ENCODE measurements at places on chromosomes 7 and 10.
A peak's percentile ranks its signal among the peaks of the same experiment; 100 is the strongest.

DNA sequence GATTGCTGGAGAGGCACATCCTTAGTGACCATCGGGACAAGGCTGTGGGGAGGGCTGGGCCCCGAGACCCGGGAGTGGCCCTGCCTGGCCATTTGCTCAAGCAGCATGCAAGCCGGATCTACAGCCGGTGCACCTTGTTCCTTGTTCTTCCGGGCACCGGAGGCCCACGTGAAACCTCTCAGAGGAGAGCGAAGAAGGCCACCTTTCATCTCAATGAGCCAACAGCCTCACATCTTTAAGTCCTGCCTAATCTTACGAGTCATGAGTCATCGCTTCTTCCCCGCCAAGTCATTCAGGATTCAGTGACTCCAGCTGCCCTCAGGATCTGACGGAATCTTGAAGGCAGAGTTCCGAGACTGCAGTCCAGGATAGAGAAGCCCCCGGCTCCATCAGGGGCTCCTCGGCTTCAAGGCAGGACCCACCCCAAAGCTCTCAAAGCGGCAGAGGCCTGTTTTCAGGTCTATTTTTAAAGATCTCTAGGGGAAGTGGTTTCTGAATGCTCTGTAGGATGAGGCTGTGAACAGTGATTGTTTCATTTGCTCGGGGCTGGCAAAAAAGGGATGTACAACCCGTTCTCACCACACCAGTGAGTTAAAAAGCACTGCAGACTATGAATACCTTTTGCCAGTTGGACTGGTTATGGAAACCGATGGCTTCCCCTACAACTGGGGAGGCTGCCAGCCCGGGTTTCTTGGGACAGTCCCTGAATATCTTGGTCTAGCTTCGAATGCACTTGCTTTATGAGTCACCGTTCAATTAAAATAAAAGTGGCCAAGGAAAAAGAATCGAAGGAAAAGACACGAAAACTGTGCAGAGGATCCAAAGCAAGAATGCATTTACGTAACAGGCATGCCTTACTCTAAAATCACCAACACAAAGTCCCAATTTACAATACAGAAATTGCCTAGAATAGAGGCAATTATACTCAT, 57.2 kb upstream of the ECHDC3 start:
- no peak for DNase-seq

GRCh38 chr10:22716943-22717342, 2.6 kb upstream of the PIP4K2A start:
- DNase-seq = no peak

DNA sequence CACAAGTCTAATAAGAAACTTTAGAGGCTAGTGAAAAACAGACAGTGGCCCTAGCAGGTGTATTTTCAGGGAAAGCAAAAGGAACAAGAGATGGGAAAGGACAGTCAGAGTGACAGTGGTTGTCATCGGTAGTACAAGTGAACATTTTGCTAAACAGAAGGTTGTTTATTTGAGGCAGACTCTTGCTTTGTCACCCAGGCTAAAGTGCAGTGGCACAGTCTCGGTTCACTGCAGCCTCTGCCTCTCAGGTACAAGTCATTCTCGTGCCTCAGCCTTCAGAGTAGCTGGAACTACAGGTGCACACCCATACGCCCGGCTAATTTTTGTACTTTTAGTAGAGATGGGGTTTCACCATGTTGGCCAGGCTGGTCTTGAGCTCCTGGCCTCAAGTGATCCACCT, 195.8 kb downstream of the RELN start:
- DNase-seq = no peak

GRCh38 chr7:108311446-108312168, 144.6 kb downstream of the NRCAM start:
- no peak for DNase-seq

GRCh38 chr10:89679986-89680385, 21.4 kb upstream of the KIF20B start:
- DNase-seq = no peak

DNA sequence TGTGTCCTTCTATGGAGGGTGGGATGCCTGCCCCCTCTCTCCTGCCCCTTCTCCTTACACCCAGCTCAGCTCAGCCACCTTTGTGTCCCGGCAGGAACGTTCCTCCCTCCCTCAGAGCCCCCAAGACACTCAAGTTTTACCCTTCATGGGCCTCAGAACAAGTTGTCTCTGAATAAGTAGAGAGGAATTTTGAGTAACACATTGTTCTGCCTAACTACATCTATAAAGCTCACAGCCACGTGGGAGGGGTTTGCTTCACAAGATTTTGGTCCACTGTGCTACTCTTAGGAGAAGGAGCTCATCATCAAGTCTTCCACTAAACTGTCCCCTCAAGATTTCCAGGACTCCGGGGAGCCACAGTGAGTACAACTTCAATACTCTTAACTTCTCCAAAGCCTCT, 51.6 kb upstream of the ZNF32 start:
- DNase-seq = no peak

GRCh38 chr10:69456880-69457693, 5.8 kb downstream of the TSPAN15 start:
- no peak for DNase-seq

DNA sequence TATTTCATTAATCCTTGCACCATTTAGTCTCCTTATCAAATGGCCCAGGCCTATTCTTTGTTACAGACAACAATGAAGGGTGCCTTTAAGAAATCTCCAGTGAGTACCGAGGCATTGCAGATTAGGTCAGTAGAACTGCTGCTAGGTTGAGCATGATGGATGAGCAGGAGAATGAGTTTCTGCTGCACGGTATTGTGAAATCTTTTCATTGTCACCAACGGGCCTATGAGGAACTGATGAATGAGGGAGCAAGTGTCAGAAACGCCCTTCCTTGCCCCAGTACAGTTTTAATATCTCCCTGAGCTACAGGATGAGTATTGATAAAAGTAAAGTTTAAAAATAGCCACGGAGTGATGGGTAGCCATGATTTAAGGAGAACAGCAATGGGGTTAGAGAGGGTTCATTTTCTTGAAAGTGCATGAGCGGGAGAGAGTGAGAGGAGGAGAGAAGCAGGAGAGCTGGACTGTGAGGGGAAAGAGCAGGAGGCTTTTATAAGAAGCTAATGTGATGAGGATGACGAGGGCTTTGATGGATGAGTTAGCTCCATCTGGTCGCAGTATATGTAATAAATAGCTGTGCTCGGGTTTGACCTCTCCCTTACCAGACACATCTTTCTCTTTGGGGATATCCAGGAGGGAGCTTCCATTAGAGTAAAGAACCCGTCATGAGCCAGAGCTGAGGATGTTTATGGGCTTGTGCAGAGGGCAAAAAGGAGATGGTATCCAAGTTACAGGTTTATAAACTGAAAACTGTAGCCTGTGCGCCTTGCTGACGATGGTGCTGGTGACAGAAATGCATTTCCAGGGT, 526.1 kb downstream of the LRMDA start:
- no peak for DNase-seq

DNA sequence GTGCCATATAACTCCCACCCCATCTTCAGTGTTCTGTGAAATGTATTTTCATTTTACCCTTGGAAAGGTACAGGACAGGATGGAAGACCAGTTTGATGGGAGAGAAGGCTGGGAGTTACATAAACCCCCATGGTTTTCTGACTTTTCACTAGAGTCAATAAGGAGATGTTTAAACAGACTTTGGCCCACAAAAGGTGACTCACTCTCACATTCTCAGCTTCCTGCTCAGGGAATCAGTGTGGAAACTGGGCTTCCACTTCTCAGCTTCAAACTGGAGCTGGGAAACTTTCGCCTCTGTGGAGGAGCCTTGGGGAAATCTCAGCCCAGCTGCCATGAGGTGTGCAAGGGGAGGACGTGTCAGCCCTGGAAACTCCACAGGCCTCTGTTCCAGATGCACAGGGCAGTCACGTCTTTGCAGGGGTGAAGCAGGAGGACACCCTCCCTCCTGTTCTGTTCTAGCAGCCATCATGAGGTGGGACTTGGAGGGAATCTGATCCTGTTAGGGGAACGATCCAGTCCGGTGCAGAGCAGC, 560.5 kb upstream of the GALNT17 start:
- no peak for DNase-seq

- DNase-seq = no peak
Observed at GRCh38 chr7:122302761-122303530, 1.6 kb downstream of the FEZF1 start.

- DNase-seq = no peak
Observed at GRCh38 chr10:31864834-31865518, 63.7 kb downstream of the ARHGAP12 start.

- DNase-seq = no peak
Observed at GRCh38 chr7:33601101-33601500, 304.2 kb upstream of the BMPER start.

GRCh38 chr10:101301111-101301731, 52.7 kb upstream of the BTRC start:
- peak; percentile 81 for DNase-seq

DNA sequence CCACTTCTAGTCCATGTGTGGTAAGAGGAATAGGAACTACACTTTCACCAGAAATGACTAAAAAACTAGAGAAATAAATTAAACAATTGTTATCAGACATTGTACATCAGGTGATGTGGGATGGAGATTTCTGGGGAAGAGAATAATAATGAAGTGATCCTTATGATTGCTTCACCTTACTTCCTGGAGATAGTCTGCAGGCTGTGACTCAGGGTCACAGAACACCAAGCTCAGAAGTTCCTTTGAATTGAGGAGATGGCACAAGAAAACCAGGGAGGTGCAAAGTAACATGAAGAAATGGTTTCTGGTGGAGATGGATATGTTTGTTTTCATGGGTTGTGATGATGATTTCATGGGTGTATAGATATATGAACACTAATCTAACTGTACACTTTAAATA, 44.5 kb downstream of the ZWINT start:
- DNase-seq = no peak

GRCh38 chr10:92993699-92994272, 66.8 kb upstream of the CYP26C1 start:
- peak; percentile 19 for DNase-seq

DNA sequence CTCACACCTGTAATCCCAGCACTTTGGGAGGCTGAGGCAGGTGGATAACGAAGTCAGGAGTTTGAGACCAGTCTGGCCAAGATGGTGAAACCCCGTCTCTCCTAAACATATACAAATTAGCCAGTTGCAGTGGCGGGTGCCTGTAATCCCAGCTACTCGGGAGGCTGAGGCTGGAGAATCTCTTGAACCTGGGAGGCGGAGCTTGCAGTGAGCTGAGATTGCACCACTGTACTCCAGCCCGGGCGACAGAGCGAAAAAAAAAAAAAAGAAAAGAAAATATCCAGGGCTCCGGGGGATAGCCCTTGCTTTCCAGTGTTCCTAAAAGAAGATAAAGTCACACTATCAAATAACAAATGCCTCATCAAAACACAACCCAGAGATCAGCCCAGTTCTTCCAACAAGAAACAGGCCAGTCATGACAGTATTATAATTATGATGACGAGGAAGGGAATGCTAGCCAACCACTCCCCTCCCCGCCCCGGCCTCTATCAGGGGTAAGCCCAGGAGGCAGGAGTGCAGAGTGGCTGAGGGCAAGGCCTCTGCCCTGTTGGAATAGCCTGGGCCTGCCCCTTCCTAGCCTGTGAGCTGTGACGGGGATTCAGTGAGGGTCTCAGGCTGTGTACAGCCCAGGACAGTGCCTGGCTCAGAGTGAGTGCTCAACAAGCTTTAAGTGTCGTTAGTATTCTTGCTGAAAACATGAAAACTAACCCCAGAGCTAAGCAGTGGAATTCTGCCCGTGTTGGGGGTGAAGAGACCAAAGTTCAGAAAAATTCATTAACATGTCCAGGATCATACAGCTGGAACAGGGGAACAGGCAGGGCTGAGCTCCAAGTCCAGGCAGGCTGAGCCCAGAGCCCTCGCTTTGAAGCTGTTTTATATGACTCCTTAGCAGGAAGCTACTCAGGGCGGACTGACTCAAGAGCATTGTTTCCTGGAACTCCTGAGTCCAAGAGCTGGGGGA, 54.3 kb downstream of the FAM241B start:
- DNase-seq = no peak

GRCh38 chr10:5888843-5889623, 660 bp downstream of the ANKRD16 start:
- no peak for DNase-seq

- DNase-seq = peak; percentile 38
Observed at GRCh38 chr7:87058744-87059524, 520 bp downstream of the ELAPOR2 start.

- DNase-seq = no peak
Observed at GRCh38 chr7:155377838-155378579, 79.9 kb upstream of the EN2 start.

DNA sequence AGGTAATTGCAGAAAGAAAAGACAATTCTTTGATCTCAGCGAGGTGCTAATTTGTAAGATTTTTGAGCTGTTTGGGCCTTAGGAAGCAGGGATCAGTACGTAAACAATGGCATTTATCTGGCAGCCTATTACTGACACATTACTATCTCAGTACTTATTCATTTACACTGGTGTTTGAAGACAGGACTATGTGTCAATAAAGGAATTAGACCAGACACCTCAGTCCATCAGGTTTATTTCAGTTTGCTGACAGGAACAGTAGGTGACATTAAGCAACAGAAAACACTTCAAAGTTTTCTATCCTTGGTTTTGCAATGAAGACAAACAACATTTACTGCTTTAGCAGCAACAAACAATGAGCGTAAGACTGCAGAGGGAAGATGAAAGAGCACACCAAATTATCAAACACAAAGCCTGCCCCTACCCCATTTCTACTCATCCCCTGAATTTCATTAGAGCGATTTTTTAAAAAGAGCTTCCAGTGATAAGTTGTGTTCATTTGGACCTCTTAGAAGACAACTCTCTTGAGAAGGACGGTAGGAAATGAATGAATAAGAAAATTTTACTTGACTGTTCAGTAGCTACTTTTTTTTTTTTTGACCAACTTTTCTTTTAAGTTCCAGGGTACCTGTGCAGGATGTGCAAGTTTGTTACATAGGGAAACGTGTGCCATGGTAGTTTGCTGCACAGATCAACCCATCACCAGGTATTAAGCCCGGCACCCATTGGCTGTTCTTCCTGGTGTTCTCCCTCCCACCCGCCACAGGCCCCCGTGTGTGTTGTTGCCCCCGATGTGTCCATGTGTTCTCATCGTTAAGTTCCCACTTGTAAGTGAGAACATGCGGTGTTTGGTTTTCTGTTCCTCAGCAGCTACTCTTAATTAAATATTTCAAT, 138.8 kb downstream of the DKK1 start:
- no peak for DNase-seq
